GM20000 (cell line): ENCODE measurements at places on chromosomes 13 and 19.

DNA sequence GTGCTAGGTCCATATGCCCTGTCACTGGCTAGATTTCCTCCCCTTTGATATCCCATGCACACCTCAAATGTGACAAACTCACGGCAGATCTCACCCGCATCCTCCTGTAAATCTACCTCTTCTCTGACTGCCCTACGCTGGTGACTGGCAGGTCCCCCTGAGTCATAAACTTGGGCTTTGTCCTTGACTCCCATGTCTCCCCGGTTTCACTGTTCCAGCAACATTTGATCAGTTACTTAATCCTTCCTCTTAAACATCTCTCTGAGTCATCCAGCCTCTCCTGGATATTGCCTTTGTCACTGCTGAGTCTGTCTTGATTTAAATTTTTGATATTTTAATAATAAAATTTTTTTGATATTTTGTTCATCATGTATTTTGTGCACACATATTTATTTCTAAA is 26.5 kb downstream of the FAM216B start:
- no peak for DNase-seq

DNA sequence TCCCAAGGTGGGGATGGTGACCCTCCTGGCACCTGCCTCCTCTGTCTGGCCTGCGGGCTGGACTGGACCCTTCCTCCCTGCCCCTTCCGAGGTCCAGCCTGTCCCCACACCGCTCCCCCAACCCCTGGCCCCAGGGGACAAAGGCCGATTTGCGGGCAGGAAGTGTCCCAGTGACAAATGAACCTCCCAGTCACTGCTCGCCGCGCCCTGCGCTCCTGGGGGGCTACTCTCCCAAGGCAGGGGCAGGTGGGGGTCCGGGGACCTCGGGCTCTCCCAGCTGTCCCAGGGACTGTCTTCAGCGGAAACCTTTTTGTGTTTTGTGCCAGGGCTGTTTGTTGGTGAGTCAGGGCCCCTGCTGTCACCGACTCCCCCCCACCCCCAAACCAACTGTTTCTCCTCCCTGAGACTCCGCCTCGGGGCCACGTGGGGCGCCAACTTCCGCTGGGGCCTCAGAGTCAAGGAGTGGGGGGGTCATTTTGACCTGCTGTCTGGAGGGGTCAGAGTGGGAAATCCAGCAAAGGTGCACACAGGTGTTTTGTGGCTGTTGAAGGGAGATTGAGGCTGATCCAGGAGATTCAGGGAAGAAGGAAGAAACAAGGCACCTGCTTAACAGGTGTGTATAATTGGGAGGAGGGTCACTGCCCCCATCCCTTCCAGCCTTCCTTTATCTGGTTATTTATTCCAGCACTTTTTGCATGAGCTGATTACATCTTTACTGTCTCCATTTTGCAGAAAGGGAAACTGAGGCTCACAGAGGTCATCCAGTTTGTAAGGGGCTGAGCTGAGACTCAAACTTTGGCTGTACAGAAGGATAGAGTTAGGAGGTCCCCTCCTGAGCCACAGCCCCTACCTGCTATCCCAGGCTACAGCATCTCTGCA is 831 bp downstream of the PGPEP1 start:
- DNase-seq: peak; percentile 88

DNA sequence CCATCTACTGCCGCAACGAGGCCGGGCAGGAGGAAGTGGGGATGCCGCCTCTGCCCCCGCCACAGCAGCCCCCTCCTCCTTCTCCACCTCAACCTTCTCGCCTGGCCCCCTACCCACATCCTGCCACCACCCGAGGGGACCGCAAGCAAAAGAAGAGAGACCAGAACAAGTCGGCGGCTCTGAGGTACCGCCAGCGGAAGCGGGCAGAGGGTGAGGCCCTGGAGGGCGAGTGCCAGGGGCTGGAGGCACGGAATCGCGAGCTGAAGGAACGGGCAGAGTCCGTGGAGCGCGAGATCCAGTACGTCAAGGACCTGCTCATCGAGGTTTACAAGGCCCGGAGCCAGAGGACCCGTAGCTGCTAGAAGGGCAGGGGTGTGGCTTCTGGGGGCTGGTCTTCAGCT is 3.4 kb upstream of the NUP62 start:
- no peak for DNase-seq

- DNase-seq: no peak
Observed at GRCh38 chr13:82822935-82823334, 1059.3 kb downstream of the SLITRK1 start.

DNA sequence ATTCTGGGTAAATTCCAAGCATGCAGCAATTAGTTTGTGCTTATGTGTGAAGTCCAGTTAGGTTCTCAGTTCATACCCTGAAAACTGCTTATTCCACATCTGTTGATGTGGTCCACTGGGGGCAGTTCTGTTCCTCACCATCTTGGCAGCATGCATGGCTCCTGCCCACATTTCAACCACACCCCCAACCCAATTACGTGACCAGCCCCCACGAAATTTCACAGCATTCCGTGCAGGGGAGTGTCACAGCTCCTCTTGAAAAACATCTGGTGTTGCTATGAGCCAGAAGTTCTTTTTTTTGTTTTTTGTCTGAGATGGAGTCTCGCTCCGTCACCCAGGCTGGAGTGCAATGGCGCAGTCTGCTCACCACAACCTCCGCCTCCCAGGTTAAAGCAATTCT is 9.1 kb upstream of the ERVK3-1 start:
- no peak for DNase-seq

GRCh38 chr19:20357921-20358320 is 190.9 kb downstream of the ZNF486 start:
- no peak for DNase-seq

DNA sequence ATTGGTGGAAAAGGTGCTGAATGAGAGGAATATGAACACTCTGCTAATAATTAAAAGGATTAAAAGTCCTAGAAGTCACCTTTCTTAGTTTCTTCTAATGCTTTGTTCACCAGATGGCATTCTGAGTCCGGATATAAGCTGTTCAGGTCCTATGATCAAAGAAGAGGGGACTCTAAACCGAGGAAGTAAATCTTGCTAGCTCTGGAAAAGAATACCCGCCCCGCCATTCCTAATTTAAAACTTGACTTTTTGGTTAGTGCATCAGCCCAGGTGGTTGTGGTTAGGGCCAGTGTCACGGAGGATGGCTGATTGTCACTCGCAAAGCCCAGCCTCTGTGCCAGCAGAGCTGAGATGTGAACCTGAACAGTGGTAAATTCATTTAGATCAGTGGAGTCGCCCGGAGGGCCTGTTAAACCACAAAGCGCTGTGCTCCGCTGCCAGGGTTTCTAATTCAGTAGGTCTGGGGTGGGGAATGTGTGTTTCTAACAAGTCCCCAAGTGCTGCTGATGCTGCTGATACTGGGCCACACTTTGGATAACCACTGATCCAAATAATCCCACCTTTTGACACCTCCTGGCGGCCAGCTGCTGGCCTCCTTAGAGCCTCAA is 425.4 kb downstream of the DCT start:
- DNase-seq: no peak

GRCh38 chr19:15448778-15449619 is 757 bp downstream of the WIZ start:
- peak; percentile 76 for DNase-seq

- DNase-seq: no peak
Observed at GRCh38 chr13:50389726-50390125, 374.5 kb downstream of the KCNRG start.

GRCh38 chr19:55591555-55591954 is 7.8 kb downstream of the FIZ1 start:
- DNase-seq: no peak

DNA sequence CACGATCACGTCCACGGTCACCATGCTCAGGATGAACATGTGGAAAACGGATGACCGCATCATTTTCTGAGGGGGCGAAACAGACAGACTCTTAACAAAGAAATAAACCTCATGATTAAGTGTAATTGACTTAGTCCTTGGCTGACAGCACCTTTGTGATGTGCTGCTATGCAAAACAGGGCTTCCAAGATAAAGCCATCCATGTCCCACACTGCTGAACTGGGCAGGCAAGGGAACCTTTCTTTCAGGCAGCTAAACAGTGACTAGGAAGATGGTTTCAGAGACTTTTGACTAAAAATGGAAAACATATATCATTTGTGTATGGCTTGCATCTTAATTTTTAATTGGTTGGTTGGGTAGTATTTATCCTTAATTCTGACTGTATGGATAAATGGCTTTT is 157.8 kb downstream of the NALCN start:
- no peak for DNase-seq

DNA sequence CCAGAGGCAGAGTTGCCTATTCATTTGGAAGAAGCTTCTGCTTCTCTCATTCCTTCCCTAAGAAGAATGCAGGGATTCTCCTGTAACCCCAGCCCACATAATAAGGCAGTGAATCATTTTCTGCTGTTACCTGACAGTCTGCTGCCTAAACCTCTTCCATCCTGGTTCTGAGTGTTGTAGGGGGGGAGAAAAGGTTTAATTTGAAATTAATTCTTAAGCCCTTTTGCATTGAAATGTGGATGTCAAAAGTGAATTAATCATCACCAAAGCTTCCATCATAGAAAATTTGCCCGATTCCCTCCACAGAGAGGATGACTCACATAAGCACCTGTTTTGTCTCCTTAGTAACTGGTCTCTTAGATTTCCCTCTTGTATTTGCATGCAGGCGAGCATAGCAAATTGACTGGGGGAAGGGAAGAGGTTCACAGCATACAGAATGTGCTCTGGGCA is 146.7 kb upstream of the FNDC3A start:
- no peak for DNase-seq
